ENCODE measurements at places on chromosomes 13 and 19. TPM values are rescaled to one million over a fixed set of nuclear protein-coding genes. Genes with fewer than 3 reads are reported as not detected.

DNA sequence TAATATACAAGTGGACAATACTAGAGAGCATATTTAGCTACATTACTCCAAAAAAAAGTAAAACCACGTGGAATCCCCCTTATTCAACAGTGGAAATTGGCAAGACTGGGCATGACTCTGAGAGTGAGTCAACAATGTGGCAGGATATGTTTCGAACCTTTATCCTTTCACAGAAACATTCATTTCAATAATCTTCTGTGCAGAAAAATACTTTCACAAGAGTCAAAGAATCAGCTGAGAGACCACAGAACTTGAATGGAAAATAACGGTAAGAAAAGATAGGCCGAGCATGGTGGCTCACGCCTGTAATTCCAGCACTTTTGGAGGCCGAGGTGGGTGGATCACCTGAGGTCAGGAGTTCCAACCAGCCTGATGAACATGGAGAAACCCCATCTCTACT lies 25.1 kb upstream of the CD70 start:
- DNase-seq: no peak

DNA sequence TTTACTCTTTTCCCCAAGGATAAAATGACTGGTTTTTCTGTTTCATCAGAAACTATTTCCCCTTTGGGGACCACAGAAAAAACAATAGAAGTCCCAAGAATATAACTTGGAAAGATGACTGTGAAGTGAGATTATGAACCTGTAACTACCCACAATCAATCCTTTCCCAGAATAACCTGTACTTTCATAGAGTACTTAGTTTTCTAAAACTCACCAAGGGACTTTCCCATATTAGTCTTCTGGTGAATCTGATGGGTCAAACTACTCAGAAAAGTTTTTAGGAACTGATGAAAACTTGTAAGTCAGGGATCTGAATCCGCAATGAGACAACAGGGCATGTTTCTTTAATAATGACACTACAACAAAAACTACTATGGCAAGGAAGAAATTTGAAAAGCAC lies 62.6 kb downstream of the STK24 start:
- DNase-seq: no peak

DNA sequence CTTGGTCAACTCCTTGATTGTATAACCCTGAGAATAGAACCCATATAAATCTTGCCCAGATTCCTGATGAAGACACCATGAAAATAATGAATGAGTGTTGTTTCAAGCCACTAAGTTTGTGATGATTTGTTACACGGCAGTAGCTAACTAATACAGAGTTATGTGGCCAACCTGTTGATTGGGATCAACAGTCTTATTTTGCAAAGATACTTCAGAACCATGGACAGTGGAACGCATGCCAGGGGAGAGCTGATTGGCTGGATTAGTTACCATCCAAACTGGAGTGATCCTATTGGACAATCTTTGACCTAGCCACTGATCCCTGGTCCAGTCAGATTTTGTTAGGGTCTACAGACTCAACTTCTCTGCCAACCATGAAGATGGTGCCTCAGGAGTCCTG lies 26.6 kb downstream of the CD70 start:
- DNase-seq: no peak

DNA sequence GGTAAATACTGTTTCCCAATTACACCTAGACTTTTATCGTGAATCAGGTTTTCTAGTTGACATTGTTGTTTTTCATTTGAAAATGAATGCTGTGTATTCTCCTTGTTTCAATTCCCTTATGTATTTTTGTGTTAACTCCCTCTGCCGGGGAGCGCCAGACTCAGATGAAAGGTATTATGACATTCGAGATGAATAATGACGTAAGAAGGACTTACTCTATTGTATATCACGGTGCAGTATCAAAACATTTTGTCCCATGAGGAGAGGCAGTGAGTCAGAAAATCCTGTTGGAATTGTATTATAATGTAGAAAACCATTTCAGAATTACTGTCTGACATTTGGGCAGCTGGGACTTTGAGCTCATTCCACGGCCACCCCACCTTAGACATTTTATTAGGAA lies 61.6 kb downstream of the LRCH1 start:
- DNase-seq: no peak

Gene FFAR3
- not detected for total RNA-seq
